ENCODE measurements at places on chromosomes 7 and 10.

DNA sequence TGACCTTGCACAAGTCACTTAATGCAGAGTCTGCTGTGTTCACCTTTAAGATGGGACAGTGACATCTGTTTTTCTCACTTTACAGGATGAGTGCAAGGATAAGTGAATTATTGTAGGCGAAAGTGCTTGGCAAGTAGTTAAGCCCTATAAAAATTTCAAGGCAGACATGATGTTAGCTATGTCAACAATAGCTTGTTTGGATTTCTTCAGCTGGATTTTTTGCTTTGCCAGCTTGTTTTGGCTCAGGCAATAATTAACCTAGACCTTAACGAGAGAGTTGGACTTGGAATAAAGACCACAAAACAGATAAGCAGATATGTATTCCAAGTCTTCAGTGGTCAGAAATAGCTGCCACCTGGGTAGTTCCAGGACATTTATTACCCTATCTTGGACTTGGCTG, 255.2 kb downstream of the ARL4A start:
- DNase-seq, result no peak

DNA sequence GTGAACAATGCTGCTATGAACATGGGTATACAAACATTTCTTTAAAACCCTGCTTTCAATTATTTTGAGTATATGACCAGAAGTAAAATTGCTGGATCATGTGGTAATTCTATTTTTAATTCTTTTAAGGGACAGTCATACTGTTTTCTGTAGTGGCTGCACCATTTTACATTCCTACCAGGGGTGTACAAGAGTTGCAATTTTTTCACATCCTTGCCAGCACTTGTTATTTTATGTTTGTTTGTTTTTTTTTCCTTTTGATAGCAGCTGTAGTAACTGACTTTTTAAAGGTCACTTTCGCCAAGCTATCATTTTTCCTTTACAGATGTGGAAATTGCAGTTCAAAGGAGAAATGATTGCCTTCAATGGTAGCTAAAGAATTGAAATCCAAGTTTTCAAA, 99.5 kb downstream of the GPR85 start:
- no peak for DNase-seq

- DNase-seq, result no peak
Observed at GRCh38 chr10:3907514-3907913, 122.5 kb upstream of the KLF6 start.

DNA sequence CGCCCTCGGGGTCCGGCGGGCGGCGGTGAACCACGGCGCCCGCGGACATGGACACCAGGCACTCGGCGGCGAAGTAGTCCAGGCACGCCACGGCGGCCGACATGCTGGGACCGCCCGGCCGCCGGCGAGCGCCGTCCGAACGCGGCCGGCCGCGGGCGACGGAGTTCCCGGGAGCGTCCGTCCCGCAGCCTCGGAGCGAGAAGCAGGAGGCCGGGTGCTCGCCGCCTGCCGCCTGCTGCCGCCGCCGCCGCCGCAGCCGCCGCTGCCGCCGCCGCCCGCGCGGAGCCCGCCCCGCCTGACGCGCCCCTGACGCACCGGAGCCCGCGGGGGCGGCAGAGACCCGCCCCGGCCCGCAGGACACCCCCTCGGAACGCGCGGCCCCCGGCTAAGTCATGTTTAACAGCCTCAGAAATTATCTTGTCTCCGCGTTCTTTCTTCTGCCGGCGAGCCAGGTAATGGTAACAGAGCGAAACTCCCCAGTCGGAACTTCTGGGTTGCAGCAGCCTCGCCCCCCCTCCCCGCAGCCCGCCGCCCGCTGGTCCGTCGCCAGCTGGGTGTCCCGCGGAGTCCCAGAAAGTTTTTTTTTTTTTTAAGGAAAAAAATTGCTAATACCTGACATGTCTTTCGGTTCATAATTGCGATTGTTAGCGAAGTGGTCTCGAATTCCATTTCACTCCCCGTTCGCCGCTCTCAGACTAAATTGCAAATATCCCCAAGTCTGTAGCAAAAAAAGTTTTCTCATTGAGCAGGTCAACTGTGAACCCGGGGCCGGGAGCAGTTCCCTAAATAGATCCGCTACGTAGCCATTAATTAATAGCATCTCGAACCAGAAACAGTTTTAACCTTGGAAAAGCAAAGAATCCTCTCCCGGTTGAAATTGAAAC, at the start of gene KLF14:
TSS of gene KLF14 (minus strand) at position 277 of the 884 bp plus-strand sequence. CDS start at position 103, 174 bp downstream.
- DNase-seq, result peak; percentile 41

DNA sequence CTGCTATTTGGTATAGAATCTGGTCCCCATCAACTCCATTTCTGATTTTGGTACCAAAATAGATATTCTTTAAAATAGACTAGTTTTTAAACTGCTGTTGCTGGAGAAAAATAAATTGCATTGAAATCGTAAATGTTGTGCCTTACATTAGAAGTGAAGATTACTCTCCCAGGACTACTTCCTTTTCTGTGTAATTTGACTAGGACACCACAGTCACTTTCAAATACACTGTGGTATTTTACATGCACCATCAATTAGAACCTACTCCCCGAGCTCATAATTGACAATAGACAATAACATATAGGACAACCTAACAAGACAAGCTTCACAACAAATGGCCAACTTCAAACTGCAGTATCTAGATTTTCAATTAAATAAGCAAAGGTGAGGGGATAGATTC, 211.5 kb downstream of the DGKB start:
- no peak for DNase-seq

GRCh38 chr10:126104767-126105166, 208.4 kb downstream of the FANK1 start:
- DNase-seq, result no peak

GRCh38 chr7:130982651-130983050, 248.6 kb upstream of the KLF14 start:
- no peak for DNase-seq

DNA sequence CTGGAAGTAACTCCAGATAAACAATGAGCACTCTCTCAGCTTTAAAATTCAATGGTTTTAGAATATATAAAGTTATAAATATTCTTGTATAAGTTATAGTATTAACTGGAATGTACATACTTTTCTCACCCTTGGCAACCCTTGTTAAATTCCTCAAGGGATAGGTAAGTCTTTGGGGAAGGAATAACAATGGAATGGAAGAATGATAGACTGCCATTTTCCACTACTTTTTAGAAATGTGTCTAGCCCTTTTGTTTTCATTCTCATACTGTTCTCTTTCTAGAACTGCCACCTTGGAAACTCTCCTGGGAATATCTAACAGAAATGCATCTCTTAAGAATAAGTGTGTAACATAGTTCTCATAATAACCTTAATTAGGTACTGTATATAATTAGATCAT, 8.3 kb downstream of the KIF5B start:
- no peak for DNase-seq

- no peak for DNase-seq
Observed at GRCh38 chr10:114632869-114633715, 25.0 kb downstream of the ABLIM1 start.

GRCh38 chr7:44987996-44988395, 9.2 kb upstream of the MYO1G start:
- DNase-seq, result no peak

DNA sequence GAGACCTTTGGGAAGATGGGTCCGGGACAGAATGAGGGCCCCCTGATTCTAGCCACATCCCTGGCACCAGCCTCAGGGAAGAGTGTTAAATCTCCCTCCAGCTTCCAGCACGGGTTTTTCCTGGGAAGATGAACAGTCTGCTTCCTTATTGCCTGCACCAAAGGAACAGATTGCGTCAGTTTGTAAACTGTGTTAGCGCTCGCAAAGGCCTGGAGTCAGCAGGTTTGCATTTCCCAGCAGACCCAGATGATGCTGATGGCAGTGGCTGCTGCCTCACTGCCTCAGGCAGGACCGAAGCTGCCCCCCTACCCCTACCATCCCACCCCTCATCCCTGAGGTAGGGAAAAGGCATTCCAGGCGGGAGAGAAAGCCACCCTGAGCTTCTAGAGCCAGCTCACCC, 34.6 kb upstream of the LRRC4 start:
- no peak for DNase-seq

GRCh38 chr10:84204122-84204521, 9.8 kb downstream of the CDHR1 start:
- no peak for DNase-seq

GRCh38 chr10:84293574-84294016, 34.8 kb upstream of the CCSER2 start:
- no peak for DNase-seq

- DNase-seq, result no peak
Observed at GRCh38 chr7:116790025-116790424, 72.4 kb upstream of the CAPZA2 start.

DNA sequence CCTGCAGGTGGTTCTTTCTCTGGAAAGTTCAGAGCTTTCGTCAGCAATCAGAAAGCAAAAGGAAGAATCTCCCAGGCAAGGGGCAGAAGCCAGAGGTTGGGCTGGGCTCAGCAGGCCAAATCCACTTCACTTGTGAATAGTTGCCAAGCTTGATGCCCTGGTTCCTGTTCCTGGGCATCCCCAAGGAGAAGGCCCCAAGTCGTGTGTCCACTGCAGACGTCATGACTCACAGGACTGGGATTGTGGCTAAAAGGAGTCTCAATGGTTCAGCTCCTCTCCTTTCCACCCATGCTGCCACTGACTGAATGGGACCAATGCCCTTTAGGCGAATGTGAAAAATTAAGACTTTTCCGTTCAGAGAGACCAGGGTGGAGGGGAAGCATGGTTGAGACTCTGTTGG, 38.6 kb upstream of the TRIM8 start:
- no peak for DNase-seq

GRCh38 chr7:131159961-131160361, 167.7 kb upstream of the MKLN1 start:
- no peak for DNase-seq

- DNase-seq, result no peak
Observed at GRCh38 chr10:118668228-118668952, 72.9 kb upstream of the PRLHR start.

DNA sequence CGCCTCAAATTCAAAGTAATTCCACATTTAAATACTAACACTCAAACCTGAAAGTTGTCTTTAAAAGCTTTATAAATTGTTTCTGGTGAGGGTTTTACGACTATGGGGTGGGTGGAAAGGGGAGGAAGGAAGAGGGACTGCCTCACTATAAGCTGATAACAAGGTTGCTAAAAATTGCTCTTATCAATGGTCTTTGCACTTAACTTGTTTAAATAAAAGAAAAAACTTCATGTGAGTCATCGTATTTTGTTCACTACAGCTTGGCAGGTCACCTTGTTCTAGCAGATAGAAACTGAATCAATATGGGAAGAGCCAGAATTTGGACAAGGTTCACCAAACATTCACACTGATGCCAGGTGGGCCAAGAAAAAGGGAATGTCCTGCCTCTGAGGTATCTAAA, 129.2 kb downstream of the TES start:
- no peak for DNase-seq

GRCh38 chr10:80537736-80538480, at the start of gene SH2D4B:
Gene SH2D4B, plus strand, starts transcription at chr10:80537902. Its CDS starts 430 bp downstream, at chr10:80538332.
- no peak for DNase-seq

DNA sequence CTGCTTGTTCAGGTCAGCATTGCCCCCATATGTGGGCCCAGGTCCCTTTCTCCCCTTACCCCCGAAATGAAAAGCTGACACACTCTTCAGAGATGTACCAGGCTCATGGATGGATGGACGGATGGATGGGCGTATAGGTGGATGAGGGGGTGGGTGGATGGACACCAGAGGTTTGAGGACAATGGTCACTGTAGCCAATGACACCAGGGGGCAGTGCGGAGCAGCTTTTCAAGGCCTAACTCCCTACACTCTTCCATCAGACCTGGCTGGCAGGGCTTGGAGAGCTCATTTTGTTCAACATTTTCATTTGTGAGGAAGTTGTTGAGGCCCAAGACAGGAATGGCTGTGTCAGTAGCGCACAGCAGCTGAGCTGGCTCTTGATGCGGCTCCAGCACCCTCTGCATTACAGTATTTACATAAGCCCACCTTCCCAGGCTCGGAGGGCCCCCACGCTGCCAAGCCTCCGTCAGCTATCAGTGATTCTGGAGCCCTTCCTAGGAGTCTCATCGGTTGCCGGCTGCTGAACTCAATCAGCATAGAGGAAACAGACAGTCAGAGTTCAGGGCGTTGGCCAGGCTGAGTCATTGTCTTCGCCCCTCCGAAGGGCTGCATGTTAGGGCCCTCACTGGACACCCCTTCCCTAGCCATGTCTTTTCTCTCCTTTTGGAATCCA, 11.6 kb upstream of the FFAR4 start:
- peak; percentile 55 for DNase-seq

- DNase-seq, result no peak
Observed at GRCh38 chr7:96388620-96389383, 66.9 kb upstream of the SLC25A13 start.

DNA sequence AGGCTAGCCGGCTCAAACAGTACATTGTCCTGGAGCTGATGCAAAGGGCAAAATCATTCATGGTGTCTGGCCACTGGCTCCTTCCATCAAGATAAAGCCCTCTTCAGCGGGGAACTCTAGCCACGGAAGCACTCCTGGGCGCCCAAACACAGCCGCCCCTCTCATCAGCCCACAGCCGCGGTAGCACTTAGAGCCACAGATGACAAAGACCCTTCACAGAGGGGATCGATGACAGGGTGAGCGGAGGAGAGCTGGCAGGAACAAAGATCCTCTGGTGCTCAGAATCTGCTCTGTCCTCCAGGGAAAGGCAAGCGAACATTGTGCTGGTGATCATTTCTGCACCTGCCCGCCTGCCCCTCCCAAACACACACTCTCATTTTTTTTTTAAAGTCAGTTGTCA, 222.2 kb upstream of the NRP1 start:
- DNase-seq, result no peak

GRCh38 chr7:112448891-112449290, 1.4 kb upstream of the IFRD1 start:
- DNase-seq, result no peak

DNA sequence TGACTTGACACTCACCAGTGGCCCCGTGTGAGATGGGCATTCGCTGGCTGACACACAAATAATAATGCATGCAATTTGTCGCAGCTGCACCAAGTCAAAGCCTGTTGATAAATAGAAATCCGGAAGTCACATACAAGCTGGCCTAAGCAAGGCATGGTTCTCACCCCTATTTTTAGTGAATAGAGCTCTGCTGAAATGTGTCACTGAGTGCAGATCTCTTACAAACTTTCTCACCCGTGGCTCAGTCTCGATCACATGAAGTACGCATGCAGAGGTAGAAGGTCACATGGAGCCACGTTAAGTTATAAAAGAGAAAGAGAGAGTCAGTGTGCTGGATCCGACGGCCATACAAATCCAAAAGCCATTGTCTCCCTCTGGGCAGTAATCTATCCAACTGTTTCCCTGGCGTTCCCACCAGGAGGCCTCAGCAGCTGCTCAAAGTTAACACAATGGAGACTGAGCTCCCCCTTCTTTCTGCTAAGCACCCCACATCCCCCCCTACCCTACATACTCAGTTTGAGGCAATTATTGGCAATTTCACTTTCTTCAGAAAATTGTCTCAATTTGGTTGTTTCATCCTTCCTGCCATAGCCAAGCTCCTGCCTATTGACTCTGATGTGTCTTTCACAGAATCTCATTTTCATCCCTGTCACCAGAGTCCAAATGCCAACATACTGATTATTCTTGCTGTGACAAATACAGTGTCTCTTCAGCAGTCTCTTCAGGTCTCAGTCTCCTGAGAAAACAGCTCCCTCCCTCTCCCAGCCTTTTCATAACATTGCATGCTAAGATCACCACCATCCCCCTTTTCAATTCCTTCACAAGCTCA, 473.3 kb upstream of the NRP1 start:
- no peak for DNase-seq
